ENCODE measurements at places on chromosomes 6 and 20.

DNA sequence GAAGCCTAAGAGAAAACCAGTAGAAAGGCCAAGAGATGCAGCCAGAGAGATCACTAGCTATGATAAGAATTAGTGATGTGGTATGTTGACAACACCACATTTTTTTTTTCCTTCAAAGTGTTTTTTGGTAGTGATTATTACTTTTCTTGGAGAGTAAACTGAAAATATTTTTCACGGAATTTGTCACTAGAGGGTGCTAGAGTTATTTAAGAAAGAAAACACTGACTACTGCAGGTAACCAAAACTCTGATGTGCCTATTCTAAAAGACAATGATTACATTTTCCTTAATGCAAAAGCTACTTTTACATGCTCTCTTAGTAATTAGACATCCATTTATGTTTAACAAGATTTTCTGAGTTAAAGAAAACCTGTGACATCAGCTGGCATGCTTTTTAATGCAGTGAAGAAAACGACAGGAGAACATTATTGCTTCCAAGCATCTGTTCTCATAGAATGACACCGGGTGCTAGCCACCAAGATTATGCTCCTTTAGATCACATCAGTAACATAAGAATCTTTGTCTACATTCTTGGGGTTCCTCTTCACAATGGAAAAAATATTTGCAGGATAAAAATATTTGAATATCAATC lies 28.8 kb downstream of the RWDD2A start:
- DNase-seq = peak; percentile 19

DNA sequence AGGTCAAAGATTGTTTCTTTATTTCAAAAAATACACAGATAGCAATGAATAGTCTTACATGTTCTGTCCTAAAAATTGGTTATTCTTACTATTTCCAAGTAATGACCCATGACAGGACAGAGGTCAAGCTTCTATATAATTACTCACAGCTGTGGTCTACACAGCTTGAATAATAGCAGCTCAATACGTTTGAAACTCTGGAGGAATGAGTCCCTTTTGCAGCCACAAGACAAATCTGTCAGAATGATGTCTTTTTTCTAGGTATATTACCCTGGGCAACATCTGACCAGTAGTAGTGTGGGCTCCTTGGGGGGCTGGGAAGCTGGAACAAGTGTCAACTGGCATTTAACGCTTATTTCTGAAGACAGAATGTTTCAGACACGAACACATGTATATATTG lies 84.9 kb upstream of the HTR1B start:
- DNase-seq = no peak

- no peak for DNase-seq
These were observed 265.6 kb upstream of the BTBD3 start for GRCh38 chr20:11652128-11652527.

DNA sequence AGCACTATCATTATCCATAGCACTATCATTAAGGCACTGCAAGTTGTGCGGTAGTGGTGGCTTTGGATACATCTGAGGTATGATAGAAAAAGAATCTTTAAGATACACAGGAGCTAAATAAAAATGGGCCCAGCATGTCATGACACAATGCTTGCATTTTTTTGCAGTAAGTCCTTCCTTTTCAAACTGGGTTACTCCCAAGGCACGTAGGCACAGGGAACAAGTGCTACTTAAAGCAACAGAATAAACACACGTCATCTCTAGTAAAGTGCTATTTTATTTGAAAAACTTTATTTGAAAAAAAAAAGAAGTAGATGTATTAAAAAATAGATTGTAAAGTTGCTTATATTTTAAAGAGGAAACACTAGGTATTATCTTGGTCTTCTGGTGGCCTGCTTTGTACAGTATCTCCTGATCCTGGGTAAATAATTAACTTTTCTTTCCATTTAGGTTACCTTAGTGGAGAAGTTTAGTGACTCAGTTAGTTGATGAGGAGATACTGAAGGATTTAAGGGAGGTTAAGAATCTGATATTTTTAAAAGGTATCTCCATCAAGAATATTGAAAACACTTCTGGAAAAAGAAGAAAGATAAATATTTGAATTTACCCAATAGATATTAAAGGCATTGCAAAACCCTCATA lies 129.6 kb downstream of the EDN1 start:
- no peak for DNase-seq

DNA sequence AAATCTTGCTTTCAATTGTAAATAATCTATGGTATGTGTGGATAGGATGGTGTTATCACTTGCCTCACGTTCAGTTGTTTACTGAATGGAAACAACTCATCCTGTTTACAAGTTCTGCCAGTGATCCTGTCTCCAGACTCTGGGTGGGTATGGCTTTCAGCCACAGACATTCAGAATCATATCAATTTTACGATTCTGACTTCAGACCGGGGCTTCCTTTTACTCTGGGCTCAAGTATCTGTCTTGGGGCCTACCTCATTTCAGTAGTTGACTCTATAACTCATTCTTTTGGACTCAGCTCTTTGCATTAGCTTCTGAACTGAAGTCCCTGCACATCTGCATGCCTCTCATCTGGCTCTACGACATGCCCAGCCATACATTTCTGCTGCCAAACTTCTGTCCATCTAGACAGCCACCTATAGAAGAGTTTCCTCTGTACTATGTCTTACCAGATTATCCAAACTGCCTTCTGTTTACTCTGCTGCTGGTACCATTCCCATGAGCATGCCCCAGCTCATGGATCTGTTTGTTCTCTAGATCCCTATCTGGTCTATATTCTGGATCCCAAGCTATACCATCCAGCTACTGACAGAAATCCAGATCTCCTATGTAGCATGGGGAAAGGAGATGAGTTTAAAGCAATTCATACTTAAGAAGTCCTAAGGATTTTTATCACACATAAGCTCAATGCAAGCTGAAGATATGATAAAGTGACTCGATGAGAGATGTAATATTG lies 34.3 kb downstream of the FYN start:
- no peak for DNase-seq

- DNase-seq = peak; percentile 76
These were observed 36.8 kb downstream of the ZMYND8 start for GRCh38 chr20:47319517-47320252.

- DNase-seq = no peak
These were observed 3.1 kb downstream of the TRMT6 start for GRCh38 chr20:5947276-5947675.
